ENCODE measurements at places on chromosomes 3 and 15. TPM values are rescaled to one million over a fixed set of nuclear protein-coding genes. Genes with fewer than 3 reads are reported as not detected.

The CKMT1B gene
- total RNA-seq: not detected

The SPATA12 gene
- total RNA-seq: 2.9 TPM

The FSD2 gene
- not detected for total RNA-seq

The FMN1 gene
- 9.3 TPM for total RNA-seq

The TMEM212 gene
- total RNA-seq: 1.2 TPM

The NAALADL2 gene
- 218 TPM for total RNA-seq

The QTRT2 gene
- total RNA-seq: 54.5 TPM

The IL5RA gene
- total RNA-seq: under 0.01 TPM

The SAMD7 gene
- total RNA-seq: not detected

All from uterus (tissue), 4 donors.